ENCODE measurements at places on chromosomes 2 and 18.

GRCh38 chr2:97953853-97954252 lies 41.9 kb downstream of the TMEM131 start:
- no peak for DNase-seq

GRCh38 chr18:36564841-36565240 lies 264.0 kb downstream of the TPGS2 start:
- no peak for DNase-seq

DNA sequence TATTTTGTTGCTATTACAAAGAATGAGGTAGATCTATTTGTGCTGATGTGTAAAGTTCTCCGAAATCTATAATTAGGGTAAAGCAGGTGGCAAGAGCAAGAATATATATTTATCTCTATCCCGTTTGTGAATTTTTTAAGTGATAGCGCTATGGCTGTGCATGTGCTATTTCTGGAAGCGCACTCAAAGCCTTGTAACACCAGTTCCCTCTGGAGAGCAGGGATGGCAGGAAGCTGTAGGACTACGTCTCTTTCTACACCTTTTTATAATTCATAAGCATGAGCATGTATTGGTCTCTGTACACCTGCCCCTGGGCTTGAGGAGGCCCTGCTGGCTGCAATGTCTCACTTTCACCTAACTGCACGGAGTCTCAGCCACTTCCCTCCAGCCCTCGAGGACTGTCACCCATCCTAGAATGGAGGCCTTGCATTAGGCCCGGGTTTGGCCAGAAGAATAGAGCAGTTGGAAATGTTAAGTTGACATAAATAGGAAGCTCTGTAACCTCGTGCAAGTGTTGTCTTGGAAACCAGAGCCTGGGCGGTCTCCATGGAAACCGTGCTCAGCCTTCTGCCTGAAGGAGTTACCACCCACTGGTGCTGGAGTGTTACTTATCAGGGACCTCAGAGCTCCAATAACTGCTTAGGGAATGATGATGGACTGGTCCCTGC lies 20.9 kb downstream of the ITM2C start:
- no peak for DNase-seq

DNA sequence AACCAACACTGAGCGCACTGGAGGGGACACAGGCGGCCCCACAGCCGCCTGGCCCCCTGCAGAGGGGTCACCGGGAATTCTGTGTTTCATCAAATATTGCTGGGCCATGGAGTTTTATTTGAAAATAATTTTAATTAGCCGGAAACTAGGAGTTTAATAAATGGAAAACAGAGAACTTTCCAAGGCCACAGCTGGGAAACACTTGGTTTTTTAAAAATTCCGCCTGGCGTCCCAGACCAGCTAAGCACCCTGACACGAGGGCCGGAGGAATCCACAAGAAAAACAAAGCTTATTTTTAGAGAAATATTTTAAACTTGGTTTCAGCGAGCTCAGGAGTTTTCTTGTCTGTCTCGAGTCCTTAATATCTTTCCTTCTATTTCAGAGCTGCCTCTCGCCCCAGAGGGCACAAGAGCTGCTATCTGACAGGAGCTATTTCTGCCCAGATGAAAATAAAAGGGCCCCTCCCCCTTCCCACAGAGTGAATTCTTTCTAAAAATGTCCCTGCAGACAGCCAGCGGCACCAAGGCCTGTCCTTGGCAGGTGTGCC lies 8.2 kb downstream of the ZFP36L2 start:
- peak; percentile 37 for DNase-seq

- no peak for DNase-seq
Observed at GRCh38 chr2:43787895-43788294, 14.1 kb downstream of the DYNC2LI1 start.

GRCh38 chr18:44123743-44124142 lies 556.9 kb upstream of the SETBP1 start:
- DNase-seq = no peak

- no peak for DNase-seq
Observed at GRCh38 chr2:1714291-1715064, 29.8 kb downstream of the PXDN start.

DNA sequence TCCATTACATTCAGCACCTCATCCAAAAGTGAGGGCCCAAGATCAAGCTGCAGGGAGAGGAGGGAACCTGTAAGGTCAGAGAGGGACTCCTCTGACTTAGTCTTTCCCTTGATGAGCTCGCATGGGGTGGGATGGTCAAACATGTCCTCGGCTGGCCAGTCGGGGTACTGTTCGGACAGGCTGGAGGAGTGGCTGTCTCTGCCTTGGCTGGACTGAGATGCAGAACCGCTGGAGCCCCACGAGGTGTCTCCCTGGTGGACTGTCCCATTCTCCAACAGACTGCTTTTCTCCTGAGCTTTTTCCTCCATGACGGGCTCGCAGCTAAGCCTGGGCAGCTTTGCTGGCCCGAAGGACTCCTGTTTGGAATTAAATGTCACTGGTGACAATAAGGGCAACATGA lies 25.6 kb downstream of the CDC42EP3 start:
- DNase-seq = no peak

GRCh38 chr18:75546964-75547363 lies 119.5 kb upstream of the SMIM21 start:
- no peak for DNase-seq

DNA sequence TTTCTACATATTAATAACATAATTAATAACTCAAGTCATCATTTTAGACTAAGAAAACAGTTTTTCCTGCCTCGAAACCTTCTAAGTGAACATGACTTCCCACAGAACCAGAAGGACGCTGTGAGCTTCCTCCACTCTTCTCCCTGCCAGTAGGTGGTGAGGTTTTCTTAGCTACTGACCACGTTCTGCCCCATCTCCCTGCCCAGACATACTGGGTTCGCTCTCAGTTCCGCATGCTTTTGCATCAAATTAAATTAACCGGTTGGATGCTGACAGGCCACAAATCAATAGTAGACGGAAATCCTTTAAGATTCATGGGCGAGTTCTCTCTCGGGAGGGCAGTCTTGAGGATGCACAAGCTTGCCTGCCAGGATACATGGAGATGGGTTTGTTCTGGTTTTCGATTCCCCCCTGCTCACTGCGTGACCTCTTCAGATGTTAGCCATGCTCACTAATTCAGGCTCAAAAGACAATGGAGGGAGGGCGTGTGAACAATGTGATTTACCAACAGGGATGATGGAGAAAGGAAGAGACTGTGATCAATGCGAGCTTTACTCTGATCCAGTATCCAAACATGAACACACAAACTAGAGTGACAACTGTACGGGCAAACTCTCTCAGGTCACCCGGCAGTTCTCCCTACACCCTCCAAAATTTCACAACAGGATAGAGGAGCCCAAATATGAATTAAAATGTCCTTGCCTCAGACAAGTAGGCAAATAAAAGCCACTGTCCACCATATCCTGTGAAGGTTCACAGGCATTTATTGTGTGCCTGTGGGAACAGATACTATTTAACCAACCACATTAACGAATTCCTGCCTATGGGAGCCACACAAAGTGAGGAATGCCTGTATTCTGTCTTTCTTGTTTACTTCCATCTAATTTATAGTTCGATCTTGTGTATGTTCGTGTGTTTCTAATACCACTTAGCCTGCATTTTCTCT lies 375.7 kb downstream of the EIPR1 start:
- no peak for DNase-seq

DNA sequence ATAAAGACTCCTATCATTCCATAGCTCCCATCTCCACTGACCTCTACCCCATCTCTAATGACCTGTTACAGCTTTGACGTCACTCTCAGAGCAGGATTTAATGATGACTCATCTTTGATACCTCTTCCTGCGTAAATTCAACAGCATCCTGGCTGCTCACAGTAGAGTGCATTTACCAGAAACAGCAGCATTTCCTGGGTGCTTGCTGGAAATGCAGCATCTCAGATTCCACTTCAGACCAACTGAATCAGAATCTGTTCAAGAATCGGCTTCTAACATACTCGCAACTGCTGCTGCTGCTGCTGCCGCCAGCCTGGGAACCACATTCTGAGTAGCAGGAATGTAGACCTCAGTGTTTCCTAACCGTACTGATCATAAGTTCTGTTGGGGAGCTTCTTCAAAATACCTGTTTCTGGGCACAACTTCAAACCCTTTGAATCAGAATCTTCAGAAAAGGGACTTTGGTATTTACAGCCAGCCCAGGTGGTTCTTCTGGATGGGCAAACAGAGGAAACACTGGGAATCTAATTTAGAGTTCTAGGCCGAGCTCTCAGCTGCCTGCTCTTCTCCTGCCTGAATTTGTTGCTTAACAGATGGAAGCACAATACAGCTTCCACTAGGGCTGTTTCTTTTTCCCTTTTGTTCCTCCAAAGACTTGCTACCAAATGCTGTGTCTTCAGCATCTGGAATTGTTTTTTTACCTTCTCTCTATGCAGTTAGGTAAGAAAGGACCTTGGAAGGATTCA lies 241.4 kb downstream of the NCKAP5 start:
- DNase-seq = no peak

DNA sequence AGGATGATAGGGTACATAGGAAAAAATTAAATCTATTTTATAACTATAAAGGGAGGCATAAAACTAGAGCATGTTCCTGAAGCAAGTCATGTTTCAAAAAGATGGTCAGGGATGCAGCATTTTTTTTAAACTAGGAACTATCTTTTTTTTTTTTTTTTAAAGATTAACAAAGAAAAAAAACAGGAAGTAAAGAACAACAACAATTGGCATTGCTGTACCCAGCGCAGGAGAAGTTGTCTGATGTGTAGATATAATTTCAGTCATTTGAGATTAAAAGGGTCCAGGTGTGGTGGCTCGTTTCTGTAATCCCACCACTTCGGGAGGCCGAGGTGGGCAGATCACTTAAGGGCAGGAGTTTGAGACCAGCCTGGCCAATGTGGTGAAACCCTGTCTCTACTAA lies 41.5 kb downstream of the PMAIP1 start:
- no peak for DNase-seq

DNA sequence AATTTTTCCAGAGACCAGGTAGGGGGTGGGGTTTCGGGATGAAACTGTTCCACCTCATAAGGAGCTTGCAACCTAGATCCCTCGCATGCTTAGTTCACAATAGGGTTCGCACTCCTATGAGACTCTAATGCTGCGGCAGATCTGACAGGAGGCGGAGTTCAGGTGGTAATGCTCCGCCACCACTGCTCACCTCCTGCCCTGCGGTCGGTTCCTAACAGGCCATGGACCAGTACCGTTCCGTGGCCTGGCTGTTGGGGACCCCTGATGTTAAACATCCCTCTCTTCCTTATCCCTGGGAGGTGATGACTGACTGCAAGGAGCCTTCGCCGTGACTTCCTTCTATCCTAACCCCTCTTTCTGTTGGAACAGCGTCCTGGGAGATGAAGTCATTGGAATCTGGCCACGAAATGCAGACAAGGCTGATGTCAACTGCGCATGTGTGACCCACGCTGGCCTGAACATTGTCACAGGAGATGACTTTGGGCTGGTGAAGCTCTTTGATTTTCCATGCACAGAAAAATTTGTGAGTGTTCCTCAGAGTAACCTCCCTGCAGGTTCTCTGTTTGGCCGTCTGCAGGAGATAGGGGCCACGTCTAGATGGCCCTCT lies 82.4 kb downstream of the RTN4 start:
- DNase-seq = no peak

- DNase-seq = no peak
Observed at GRCh38 chr18:22102953-22103646, 66.3 kb upstream of the GATA6 start.
